Nephron progenitor cell (in vitro differentiated cells): ENCODE measurements at places on chromosomes 6 and 20.

GRCh38 chr6:7262746-7263518 is 50.1 kb downstream of the SSR1 start:
- DNase-seq: no peak

GRCh38 chr20:10864076-10864672 is 190.4 kb upstream of the JAG1 start:
- no peak for DNase-seq

DNA sequence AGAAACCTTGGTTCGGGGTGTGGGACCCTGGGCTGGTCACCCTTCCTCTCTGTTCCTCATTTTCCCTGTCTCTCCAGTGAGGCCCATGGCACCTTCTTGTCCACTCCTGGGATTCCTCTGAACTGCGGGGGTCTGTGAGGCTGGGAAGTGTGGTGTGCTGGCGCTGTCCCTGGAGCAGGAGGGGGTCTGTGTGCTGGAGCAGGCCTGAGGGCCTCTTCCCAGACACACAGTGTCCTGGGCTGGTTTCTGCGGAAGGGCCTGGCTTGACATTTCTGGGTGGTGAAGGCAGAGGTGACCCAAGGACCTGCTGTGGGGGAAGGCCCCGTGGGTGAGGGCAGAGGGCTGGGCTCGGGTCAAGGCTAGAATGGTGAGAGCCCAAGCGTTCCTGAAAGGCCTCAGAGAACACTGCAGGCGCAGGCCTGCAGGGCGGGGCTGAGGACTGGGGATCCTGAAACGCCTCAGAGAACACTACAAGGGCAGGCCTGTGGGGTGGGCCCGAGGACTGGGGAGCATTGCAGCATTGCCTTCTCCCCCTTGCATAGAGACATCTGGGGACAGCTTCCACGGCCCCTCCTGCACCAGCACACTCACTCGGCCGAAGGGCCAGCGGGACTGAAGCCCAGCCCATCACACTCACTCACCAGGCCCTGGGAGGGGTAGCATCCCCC is 10.6 kb upstream of the BAK1 start:
- no peak for DNase-seq

GRCh38 chr6:157989541-157990289 is 8.1 kb downstream of the SYNJ2 start:
- DNase-seq: no peak

- DNase-seq: no peak
Observed at GRCh38 chr6:12609751-12610150, 106.8 kb upstream of the PHACTR1 start.

DNA sequence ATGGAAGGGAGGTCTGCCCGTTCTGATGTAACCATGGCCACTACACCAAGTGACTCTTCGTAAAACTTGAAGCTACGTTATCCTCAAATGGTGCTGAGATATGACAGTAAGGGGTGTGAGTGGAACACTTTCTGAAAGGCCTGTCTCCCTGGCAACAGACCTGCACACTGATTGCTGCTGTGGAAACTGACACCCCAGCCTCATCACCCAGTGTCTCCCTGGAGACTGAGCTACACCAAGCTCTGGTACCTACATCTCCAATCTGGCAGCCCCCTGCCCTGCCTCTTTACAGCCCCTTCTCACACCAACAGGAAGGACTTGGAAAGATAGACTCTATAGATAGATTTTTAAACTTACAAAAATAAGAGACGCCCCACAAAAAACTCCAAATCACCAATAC is 13.2 kb downstream of the PI16 start:
- no peak for DNase-seq

- DNase-seq: no peak
Observed at GRCh38 chr20:34575271-34575670, 16.8 kb downstream of the MAP1LC3A start.

DNA sequence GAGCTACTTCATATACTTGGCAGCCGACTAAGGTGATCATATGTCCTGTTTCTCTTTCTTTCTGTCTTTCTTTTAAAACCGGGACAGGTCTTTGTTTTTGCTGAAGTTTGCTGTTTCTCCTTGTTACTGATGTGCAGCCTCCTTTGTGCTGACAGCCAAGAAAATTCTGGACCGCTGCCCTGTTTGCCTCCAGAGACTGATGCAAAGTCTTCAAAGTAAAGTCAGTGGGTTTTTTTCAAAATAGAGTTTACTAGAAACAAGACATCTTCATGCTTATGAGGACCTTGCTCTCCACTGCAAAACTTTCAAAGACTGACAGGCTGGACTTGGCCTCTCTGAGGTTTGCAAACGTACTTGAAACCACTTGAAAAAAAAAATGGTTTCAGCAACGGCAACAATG is 510.5 kb upstream of the MAP3K7 start:
- no peak for DNase-seq

DNA sequence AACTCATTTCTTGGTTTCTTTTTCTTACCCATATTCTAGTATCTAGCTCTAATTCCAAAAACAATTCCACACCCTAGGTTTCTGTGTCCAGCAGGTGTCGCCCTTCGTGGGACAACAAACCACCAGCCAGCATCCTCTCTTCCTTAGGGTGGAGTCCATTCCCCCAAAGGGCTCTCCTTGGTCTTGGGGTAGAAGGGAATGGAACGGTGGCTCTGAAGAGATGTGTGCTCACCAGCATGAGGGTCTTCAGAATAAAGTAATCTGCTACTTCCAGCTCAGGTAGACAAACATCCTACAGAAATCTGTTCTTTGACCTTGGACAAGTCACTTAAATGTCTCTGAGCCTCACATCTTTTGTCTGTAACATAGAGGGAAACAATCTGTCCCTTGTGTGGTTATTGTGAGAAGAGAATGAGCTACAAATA is 7.2 kb downstream of the HLA-DMB start:
- DNase-seq: peak; percentile 79

GRCh38 chr20:23257848-23258746 is 92.5 kb upstream of the NXT1 start:
- DNase-seq: no peak

- peak; percentile 77 for DNase-seq
Observed at GRCh38 chr20:11891077-11891775, 26.5 kb upstream of the BTBD3 start.

DNA sequence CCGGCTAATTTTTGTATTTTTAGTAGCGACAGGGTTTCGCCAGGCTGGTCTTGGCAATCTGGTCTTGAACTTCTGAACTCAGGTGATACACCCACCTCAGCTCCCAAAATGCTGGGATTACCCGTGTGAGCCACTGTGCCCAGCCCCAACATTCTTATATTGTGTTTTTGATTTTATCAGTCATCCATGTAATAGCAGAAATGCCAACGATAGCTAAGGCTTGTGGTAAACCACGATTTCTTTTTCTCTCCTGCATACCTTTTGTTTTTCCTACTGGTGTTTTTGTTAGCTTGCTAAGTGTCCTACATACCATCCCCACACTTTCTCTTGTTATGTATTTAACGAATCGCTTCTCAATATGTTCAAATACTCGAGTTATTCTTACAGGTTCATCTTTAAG is 12.1 kb downstream of the PHACTR2 start:
- no peak for DNase-seq

- no peak for DNase-seq
Observed at GRCh38 chr20:39661833-39662232, 699.7 kb downstream of the DHX35 start.

DNA sequence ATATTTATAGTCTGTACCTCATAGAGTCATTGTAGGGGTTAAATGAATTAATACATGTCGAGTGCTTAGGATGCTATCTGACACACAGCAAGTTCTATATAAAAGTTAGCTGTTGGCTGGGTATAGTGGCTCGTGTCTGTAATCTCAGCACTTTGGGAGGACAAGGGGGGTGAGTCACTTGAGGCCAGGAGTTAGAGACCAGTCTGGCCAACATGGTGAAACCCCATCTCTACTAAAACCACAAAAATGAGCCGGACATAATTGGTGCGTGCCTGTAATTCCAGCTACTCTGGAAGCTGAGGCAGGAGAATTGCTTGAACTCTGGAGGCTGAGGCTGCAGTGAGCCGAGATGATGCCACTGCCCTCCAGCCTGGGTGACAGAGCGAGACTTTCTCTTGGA is 222.9 kb downstream of the UBE3D start:
- DNase-seq: no peak

GRCh38 chr6:73047801-73048200 is 177.5 kb downstream of the KHDC1L start:
- DNase-seq: no peak

DNA sequence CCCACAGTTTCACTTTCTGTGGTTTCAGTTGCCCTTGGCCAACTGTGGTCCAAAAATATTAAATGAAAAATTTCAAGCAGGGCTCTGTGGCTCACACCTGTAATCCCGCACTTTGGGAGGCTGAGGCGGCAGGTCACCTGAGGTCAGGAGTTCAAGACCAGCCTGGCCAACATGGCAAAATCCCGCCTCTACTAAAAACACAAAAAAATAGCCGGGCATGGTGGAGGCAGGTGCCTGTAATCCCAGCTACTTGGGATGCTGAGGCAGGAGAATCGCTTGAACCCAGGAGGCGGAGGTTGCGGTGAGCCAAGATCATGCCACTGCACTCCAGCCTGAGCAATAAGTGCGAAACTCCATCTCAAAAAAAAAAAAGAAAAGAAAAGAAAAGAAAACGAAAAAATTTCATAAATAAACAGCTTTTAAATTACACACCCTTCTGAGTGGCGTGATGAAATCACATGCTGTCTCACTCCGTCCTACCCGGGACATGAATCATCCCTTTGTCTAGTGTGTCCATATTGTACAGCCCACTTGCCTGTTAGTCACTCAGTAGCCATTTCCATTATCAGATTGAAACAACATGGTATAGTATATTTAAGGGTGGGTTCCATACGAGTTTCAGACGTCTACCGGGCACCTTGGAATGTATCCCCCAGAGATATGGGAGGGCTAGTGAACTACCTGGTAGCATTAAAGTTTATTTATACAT is 11.7 kb downstream of the PTPRK start:
- DNase-seq: no peak

GRCh38 chr6:142644866-142645265 is 300.1 kb downstream of the HIVEP2 start:
- DNase-seq: no peak

DNA sequence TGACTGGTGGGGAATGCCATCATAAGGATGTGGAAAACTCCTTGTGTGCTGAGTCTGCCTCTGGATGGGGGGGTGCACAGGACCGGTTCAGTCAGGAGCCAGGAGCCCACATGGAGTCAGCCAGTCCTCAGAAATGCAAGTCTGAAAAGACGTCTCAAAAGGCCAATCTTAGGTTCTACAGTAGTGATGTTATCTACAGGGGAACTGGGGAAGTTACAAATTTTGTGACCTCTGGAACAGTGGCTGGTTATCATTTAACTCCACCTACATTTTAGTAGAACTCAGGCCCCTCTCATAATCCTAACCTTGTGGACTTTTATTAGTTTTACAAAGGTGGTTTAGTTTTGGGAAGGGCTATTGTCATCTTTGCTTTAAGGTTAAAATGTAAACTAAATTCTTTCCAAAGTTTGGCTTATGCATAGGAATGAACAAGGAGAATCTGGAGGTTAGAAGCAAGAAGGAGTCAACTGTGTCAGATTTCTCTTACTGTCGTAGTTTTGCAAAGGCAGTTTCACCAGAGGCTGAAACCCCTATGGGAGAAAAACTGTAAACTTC is 13.7 kb upstream of the TBC1D22B start:
- no peak for DNase-seq

DNA sequence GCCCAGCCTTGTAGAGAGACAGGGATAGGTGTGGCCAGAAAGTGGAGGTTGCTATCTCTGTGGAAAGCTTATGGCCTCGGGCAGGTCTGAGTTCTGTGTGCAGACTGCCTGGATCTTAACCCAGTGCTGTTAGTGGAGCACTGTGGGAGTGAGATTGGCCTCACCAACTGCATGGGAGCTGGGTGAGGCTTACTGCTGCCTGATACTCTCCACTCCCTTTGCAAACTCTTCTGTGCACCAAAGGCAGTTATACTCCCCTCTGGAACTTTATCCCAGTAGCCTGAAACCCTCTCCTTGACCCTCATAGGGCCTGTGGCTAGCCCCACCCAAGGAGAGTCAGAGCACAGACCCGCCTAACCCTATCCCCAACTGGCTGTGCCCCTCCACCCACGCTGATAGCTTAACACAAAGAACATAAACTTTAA is 41.4 kb upstream of the PKIB start:
- no peak for DNase-seq

DNA sequence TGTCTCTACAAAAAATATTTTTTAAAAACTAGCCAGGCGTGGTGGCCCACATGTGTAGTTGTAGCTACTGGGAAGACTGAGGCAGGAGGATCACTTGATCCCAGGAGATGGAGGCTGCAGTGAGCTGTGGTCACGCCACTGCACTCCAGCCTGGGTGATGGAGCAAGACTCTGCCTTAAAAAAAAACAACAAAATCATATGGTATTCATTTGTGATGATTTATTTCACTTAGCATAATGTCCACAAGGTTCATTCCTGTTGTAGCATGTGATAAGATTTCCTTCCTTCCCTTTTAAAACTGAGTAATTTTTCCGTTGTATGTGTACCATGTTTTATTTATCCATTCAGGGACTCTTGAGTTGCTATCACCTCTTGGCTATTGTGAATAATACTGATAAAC is 26.2 kb downstream of the TMEM170B start:
- DNase-seq: no peak

DNA sequence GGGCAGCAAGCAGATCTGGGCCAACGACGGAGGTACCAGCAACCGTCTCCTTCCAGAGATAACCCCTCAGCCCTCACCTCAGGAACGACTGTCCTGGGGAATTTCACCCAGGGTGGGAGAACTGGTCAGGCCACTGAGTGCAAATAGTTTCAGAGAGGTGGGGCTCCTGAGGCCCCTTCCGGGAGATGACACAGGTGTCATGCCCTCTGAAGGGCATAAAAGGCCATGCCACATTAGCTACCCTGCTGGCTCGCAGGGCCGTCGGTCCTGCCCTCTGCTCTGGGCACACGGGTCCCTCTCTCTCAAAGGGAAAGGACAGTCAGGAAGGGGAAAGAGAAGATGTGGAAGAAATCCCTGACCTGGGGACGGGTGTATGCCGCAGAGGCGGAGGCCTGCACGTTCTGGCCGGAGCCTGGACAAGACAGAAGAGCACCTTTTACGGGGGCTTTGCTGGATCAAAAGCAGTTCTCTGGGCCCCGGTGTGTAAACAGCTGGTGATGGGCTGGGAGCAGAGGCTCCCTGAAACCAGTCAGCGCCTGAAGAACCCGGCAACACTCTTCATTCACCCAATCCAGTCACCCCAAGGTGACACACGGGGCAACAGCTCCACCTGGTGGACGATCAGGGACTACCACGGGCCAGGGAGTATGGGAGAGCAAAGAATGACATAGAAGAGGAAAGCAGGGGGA is 6.4 kb upstream of the TAF8 start:
- DNase-seq: peak; percentile 93

- DNase-seq: no peak
Observed at GRCh38 chr6:157763129-157763903, 59.7 kb upstream of the SNX9 start.

DNA sequence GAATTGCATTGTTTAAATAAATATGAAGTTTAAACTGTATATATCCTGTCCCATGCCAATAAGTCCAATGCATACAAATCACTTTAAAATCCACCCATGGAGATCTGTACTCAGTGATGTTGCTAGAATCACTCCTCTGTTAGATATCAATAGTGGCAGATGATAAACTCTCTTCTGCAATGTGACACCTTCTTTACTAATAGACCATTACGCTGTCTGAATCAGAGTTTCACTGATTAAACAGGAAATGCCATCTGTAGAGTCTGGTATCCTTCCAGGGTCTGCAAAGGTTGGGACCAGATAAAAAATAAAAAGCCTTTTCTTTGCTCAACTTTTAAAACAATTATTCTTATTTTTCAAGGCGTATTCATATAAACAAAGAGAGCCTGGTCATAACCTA is 134.5 kb downstream of the EDN3 start:
- DNase-seq: no peak
